Stimulated activated naive CD8-positive, alpha-beta T cell treated with anti-CD3 and anti-CD28 coated beads, Interleukin-15, Interleukin-2, amounts not matched to agents 100 U/mL and 50 U/mL, for 24 hours (primary cell): ENCODE measurements at places on chromosomes 1 and 21.

DNA sequence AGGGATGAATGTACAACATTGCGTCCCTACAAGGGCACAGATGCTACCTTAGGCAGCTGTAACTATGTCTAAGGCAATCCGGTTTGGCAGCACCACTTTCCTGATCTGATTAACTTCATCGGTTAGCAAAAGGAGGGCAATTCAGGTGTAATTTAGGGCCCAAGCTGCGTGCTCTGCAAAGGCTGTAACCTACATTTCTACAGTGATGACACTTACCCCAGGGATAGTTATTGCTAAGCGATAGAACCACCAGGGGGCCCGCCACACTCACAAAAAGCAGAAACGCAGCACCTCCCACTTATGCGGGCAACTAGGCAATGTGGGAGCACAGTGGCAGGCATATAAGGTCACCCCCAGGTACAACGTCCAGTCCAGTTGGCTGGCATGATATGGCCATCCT lies 113.5 kb downstream of the GDAP2 start:
- no peak for DNase-seq

DNA sequence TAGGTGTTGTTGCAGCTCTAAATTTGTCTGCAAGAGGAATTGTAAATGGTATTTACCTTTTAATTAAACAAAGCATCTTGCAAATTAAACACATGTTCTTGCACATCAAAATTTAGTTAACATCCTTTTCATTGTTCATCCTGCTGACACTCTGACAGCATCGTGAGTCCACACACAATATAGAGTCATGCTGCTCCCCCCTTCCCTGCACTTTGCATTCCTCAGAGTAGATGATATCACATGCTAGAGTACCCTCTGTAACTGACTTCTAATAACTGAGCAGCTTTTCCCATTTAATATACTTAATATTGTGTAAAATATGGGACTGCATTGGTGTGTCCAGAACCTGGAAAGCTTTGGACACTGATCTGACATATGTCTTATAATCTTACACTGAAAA lies 138.8 kb upstream of the DPYD start:
- DNase-seq, result no peak

DNA sequence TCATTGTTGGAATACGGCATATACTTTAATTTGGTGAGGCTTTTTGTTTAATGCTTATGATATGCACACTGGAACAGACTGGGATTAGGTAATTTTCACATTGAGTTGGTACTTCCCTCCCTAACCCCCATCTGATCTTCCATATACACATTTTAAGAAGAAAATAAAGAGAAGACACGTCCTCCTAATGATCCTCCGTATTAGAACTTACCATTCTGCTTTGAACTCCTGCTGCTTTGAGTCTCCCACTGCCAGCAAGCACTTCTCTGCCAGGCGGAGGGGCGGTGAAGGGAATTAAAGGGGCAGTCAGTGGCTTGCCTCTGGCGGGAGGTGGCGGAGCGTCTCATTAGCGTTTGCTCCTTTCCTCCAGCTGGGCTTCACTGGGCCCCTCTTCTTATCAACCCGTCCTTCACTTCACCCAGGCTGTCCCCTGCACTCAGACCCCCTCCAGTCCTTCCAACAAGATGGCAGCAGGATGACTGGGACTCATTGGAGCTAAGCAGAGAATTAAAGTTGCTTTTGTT lies 433.4 kb downstream of the KIF26B start:
- no peak for DNase-seq

GRCh38 chr21:34190576-34191321 lies 117.4 kb downstream of the MRPS6 start:
- DNase-seq, result no peak

- DNase-seq, result no peak
Observed at GRCh38 chr21:44394733-44395132, 41.3 kb downstream of the TRPM2 start.

- no peak for DNase-seq
Observed at GRCh38 chr1:114671011-114671938, 1.4 kb upstream of the DENND2C start.

DNA sequence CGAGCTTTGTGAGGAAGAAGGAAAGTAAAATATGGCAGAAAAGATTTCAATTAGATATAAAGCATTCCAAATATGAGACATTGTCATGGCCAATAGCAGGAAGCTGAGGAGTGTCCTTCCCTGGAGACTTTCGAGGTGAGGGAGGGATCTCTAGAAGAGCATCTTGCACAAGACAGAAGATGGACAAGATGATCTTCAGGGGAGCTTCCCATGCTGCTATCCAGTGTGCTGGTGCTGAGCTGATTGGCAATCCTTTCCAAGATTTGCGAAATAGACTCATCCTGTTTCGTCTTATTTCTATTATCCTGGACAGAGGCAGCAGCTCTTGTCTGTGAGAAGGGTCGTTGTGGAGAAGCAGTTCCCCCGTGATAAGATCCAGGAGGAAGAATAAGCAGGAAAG lies 342.0 kb upstream of the CAMK1G start:
- no peak for DNase-seq

GRCh38 chr1:205377355-205377754 lies 20.6 kb upstream of the KLHDC8A start:
- DNase-seq, result no peak

GRCh38 chr1:246506367-246506673 lies 759 bp downstream of the SMYD3 start:
- DNase-seq, result no peak

GRCh38 chr1:168979276-168979675 lies 127.2 kb upstream of the ATP1B1 start:
- no peak for DNase-seq

- DNase-seq, result no peak
Observed at GRCh38 chr1:61887931-61888564, 145.8 kb downstream of the PATJ start.

DNA sequence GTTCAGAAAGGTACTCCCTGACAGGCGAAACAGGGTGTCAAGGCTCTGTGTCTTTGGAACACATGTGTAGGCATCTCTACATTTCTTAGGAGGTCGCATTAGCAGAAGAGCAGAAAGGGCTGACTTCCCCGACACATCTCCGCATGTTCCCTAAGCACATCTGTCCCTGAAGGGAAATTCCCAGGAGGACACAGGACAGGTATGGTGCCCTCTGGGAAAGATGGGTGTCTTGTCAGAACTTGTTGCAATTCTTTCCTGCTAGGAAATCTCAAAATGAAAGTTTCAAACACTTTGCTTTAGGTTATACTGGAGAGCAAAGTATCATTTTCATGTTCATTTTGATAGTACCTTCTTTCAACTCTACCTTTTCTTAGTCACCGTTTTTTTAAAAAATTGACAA lies 2.0 kb downstream of the DSCAM start:
- no peak for DNase-seq

GRCh38 chr1:94903280-94904009 lies 23.5 kb downstream of the CNN3 start:
- DNase-seq, result no peak

- no peak for DNase-seq
Observed at GRCh38 chr1:232432313-232432712, 197.6 kb downstream of the SIPA1L2 start.

GRCh38 chr1:215345766-215346165 lies 221.3 kb upstream of the KCTD3 start:
- DNase-seq, result no peak

- no peak for DNase-seq
Observed at GRCh38 chr1:21331752-21332478, 41.7 kb upstream of the ECE1 start.

GRCh38 chr1:153961421-153961820 lies 1.9 kb downstream of the SLC39A1 start:
- no peak for DNase-seq

DNA sequence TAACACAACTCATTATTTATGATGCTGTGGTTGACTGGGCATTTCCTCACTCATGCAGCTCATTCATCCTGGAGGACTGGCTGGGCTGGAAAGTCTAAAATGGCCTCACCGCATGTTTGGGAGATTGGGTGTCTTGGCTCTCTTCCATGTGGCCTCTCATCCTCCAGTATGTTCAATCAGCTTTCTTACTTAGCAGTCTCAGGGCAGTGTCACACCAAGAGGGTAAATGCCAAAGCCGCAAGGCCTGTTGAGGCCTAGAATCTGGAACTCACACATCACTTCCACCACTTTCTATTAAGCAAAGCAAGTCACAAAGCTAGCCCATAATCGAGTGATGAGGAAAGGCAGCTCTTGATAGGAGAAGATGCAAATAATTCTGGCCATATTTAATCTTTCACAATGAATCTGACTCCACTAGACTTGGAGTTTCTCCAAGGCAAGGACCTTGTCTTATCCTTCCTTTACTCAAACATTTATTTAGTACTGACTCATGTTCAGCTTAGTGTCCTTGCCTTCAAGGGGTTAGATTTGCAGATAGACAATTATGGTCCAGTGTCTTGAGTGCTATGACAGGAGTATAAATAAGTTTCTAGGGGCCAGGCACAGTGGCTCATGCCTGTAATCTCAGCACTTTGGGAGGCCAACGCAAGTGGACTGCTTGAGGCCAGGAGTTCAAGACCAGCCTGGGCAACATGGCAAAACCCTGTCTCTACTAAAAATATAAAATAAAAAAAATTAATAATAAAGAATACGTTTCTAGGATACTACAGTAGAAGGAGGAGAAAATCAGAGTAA lies 45.1 kb downstream of the TMEM53 start:
- DNase-seq, result no peak

DNA sequence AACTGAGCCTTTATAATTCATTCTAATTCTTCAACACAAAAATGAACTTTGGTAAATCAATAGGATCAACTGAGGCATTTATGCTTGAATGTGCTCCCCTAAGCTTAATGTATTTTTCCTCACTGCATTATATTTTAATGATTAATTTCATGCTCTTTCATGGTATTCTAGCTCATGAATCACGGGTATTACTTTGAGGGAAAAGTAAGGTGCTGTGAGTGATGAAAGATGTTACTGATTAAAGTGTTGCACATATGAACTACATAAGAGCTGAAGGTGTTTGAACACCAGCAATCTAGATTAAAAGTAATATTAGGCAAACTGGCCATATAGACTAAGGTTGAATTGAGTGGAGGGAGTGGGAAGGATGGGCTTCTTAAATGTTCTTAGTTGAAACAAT lies 1.9 kb downstream of the DPYD start:
- no peak for DNase-seq

DNA sequence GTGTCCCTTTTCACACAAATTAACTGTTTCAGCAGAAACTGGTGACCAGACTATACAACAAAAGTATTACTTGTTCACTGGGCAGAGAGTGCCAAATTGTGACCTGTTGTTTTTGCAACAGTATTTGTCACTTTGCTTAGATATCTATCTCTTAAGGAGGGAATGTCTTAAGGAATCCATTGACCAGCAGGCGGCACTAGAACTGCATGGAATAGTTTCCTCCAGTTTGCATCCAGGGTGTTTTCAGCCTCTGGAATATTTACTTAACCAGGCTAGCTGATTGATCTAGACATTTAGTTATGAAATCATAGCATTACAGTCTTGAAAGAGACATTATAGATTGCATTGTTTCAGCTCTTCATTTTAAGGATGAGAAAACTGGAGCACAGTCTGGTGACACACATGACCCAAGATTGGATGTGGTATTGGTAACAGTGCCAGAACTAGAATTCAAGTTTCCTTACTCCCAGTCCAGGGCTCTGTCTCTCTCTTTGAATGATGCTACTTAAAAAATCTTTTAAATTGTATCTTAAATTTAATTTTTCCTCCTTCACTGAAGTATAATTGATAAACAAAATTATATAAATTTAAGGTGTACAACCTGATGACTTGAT lies 16.9 kb downstream of the RPTN start:
- peak; percentile 41 for DNase-seq

DNA sequence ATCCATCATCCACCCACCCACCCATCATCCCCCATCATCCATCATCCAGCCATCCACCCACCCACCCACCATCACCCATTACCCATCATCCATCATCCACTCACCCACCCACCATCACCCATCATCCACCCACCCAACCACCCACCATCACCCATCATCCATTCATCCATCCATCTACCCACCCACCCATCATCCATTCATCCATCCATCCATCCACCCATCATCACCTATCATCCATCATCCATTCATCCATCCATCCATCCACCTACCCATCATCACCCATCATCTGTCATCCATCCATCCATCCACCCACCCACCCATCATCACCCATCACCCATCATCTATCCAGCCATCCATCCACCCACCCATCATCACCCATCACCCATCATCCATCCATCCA lies 81.5 kb downstream of the ADARB1 start:
- no peak for DNase-seq

DNA sequence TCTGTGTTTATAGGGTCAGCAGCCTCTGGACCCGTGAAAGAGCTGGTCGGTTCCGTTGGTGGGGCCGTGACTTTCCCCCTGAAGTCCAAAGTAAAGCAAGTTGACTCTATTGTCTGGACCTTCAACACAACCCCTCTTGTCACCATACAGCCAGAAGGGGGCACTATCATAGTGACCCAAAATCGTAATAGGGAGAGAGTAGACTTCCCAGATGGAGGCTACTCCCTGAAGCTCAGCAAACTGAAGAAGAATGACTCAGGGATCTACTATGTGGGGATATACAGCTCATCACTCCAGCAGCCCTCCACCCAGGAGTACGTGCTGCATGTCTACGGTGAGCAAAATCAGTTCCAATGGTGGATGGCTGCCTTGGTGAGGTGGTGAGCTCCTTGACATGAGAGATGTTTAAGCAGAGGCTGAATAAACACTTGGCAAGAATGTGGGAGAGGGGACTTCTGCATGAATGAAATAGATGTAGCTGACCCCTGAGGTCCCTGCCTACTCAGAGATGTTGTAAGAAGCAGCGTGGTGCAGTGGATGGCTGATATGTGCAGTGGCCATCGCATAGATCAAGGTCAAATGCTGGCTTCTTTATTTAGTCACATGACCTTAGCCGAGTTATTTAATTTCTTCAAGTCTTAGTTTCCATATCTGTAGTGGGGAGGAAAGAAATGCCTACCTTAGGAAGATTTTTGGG lies 9.3 kb downstream of the SLAMF7 start:
- no peak for DNase-seq

DNA sequence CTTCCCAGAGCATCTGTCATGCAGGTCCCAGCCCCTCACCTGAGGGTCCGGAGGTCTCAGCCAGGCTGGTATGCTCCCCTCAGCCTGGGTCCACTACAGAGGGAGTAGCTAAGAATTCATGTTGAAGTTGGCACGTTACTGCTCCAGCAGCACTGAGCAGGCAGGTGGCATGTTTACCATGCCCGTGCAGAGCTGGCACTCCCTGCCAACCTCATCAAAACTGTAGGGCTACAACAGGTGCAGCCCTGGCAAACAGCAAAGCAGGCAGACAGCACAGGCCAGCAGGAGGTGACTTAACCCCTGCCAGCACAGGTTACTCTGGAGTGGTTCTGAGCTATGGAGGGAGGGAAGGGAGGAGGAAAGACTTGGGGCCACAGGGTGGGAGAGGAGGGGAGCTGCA lies 46.4 kb downstream of the NUAK2 start:
- DNase-seq, result no peak

GRCh38 chr1:212909652-212910063 lies 40.7 kb upstream of the VASH2 start:
- DNase-seq, result no peak
